HAP-1 (cell line): ENCODE measurements at places on chromosomes 4 and X.

DNA sequence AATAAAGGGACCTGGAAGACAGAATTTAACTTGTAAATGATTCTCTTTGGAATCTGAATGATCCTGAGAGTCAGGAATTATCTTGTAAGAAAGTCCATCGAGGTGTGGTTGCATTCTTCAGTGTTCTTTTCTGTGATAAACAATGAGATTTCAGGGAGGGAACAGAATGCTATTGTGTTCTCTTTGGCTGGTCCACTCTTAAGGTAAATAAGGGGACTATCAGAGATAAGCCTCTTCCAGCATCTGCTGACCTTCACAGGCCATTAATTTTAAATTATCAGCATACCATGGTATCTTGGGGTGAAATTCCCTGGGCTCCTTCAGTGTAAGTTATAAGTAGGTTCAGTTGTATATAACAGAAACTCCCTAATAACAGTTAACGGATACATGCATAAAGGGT lies 107.1 kb upstream of the ARHGAP24 start:
- DNase-seq = peak; percentile 14

- peak; percentile 28 for DNase-seq
Observed at GRCh38 chr4:103365285-103365684, 167.1 kb upstream of the CENPE start.

DNA sequence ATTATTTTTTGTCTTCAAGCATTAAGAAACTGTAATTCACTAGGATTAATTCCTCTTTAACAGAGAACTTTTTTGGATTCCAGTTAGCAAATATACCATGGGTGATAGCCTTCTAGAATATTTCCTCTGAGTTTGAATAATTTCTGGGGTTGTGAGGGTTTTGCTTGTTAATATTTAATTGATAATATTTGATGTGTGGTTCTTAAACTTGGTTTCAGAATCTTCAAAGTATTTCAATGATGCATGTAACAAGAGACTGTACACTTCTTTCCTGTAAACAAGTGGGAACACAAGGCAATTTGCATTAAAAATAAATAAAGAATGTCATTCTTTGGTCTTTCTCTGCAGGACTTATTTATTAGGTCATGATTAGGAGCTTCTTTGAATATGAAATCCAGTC lies 9.5 kb upstream of the C4orf51 start:
- no peak for DNase-seq

DNA sequence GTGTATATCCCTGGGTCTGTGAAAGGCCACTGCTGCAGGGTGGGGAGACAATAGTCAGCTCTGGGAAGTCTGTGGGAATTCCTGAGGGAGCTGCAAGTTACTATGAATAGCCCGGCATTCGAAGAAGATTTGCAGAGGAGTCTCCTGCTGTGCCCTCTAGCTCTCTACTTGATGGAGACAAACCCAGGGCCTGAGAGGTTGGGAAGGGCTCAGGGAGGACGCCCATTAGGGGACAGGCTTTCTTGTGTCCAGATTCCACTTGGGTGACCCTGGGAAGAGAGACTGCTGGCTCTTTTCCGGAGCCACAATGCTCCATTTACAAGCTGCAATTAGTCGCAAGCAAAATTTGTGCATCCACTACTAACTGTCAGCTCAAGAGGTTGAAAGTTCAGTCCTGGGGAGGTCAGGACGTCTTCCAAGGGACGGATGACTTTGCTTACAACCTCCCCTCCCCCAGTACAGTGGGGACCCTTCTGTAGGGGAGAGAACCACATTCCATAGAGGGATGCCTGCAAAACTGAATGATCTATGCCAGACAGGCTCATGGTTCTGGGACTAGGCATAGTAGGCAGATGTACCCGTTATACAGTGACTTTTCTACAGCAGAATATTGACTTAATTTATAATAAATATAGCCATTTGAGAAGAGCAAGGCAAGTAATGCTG lies 48.2 kb upstream of the PHOX2B start:
- peak; percentile 13 for DNase-seq

- DNase-seq = no peak
Observed at GRCh38 chr4:94208266-94208665, 601 bp downstream of the SMARCAD1 start.

DNA sequence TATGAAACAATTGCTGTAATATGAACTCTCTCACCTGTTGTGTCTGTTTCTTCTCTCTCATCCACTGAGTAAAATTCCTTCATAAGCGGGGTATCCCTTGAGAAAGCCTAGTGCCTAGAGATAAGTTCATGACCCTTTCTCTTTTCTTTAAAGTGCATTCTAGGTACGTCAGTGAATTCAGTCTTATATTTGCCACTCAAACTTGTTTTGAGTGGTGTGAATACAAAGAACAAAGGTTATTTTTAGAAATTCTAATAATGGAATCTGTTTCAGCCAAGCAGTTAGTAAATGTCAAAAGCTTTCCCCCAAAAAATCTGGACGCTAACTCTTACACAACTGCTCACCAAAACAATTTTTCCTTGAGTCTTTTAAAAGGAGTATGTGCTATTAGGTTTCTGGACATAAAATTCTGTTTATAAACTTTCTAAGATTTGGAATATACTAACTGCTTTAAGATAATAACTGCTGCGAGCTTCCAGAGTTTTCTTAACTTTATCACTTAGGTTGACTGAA lies 112.0 kb downstream of the VEGFC start:
- no peak for DNase-seq

GRCh38 chr4:119000400-119000799 lies 111.7 kb downstream of the SYNPO2 start:
- DNase-seq = no peak

- DNase-seq = peak; percentile 93
Observed at GRCh38 chrX:25028726-25029125, 13.0 kb upstream of the ARX start.

DNA sequence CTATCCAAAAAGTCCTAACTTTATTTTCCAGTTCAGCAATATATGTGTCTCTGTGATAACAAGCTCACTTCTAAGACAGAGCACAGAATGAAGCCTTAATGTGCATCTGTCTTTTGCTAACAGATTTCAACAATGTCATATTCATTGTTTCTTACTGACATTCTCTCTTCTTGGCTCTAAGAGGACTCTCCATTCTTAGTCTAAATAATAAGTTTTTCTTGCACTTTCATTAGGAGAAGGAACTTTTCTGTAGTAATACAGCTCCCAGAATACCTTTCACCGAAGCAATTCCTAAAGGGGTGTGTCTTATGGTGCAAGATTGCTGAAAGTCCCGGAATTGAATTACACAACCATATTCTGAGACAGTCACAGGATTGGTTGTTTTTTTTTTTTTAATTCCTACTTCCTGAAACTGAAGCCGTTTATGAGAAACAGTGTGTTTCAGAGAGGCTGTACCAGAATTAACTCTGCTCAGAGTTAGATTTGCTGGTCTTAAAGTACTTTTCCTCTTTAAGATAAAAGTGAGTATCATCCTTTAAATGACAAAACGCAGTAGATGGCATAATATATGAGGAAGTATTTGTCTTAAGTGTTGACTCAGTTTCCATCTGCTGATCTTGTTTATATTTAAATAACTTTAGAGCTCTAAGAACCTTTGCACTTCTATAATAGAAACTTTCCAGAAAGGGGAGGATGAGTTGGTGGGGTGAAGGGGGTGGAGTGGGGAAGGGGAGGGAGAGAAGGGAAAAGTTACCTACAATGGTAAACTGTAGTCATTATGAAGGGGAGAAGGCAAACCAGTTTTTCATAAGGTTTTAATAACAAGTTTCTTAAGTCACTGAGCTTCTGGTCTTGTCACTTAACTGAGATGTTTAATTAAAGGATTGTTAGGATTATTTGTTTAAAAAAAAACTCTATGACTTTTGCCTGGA lies at the start of gene ALPK1:
Gene ALPK1, plus strand, starts transcription at position 421 of the 932 bp plus-strand sequence.
- peak; percentile 82 for DNase-seq

DNA sequence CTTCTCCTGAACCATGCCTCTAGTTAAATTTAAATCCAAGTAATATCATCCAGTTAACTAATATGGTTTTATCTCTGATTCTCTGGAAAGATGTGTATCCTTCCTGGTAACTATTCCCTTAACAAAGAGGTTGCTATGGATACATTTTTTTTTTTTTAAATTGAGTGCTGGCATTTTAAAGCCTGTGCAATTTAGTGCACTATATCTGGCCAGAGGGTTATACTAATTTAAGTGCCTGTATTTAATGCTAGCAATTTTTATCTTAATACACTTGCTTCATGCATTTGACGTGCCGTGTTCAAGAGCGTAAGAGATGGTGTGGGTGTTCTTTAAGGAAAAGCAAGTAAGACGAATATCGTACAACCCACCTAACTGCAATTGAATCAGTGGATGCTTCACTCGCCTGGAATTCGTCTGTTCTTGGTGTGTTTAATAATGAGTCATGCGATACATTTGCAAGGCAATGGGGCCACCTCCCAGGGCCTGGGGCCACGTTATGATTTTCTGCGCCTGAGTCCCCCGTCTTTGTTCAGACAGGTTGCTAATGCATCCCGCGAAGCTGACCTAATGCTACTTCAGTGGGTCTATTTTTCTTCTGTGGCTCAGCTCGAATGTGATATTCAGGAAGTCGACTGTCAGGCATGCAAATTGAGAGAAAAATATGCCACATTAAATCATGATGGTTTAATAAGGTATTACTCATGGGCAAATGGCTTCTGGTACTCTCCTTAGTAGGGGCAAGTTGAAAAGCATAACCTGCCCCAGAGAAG lies 14.2 kb upstream of the MID1 start:
- DNase-seq = peak; percentile 49
